ENCODE measurements at places on chromosomes 6 and 20. TPM values are rescaled to one million over a fixed set of nuclear protein-coding genes. Genes with fewer than 3 reads are reported as not detected.
A peak's percentile ranks its signal among the peaks of the same experiment; 100 is the strongest.

DNA sequence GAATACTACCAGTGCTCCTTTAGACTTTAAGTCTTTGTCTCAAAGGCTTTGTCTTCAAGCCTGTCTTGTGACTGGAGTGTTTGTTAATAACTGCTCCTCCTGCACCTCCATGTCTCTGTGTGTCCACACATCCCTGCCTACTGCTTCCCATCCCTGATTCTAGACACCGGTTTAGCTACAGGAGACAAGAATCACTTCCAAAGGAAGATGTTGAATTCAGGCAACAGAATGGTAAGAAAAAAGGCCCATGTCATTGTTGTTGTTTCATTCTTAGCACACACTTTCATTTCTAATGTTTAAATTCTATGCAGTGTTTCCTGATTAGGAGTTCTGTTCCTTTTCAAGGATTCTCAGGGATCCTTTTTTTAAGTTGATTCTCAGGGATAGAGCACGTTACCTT is 293.6 kb upstream of the STXBP5 start:
- H3K4me3 ChIP-seq = no peak overlapping the region
- H3K27me3 ChIP-seq = no peaks in the 10 kb centered on the region
- no peaks in the 10 kb centered on the region for H3K36me3 ChIP-seq
- peaks cover 8% of the 10 kb centered on the region for H3K4me1 ChIP-seq
- DNase-seq = no peak

GRCh38 chr6:80543598-80544222 is 437.2 kb downstream of the BCKDHB start:
- H3K27me3 ChIP-seq = no peaks in the 10 kb centered on the region
- no peaks in the 10 kb centered on the region for H3K4me1 ChIP-seq

Gene SEL1L2
- polyA plus RNA-seq = not detected

DNA sequence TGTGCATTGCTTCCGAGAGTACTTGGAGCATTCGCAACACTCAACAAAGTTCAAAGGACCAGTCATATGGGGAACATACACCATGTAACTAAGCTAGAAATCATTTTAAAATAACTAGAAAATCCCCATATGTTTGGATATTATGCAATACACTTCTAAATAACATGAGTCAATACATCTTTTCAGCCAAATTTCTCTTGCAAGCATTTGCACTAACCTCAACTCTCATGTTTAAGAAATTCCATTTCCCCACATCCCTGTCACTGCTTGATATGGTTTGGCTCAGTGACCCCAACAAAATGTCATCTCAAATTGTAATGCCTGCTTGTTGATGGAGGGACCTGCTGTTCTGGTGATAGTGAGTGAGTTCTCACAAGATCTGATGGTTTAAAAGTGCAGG is 85.7 kb upstream of the CST7 start:
- DNase-seq = no peak
- H3K27ac ChIP-seq = no peak overlapping the region
- H3K36me3 ChIP-seq = no peaks in the 10 kb centered on the region
- no peaks in the 10 kb centered on the region for H3K4me1 ChIP-seq
- H3K4me3 ChIP-seq = no peak overlapping the region

DNA sequence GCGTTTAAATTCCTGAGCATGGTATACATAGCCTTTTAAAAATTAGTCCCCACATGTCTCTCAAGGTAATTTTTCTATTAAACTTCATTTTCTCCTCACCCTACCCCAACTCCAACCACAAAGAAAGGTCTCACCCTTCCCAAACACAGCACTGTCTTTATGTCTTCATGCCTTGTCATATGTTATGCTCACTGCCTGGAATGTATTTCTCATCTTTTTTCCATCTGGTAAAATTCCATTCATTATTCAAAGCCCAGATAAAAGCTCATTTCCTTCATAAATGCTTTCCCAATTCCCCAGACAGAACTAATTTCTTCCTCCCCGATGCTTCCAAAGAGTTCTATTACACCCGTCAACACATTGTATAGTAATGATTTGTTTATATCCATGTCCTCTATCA is 302.0 kb downstream of the ALDH8A1 start:
- no peak overlapping the region for H3K27ac ChIP-seq
- H3K4me1 ChIP-seq = peaks cover 2% of the 10 kb centered on the region
- H3K36me3 ChIP-seq = no peaks in the 10 kb centered on the region
- no peak for DNase-seq

Gene SLC17A9
- polyA plus RNA-seq = 2.0 TPM

DNA sequence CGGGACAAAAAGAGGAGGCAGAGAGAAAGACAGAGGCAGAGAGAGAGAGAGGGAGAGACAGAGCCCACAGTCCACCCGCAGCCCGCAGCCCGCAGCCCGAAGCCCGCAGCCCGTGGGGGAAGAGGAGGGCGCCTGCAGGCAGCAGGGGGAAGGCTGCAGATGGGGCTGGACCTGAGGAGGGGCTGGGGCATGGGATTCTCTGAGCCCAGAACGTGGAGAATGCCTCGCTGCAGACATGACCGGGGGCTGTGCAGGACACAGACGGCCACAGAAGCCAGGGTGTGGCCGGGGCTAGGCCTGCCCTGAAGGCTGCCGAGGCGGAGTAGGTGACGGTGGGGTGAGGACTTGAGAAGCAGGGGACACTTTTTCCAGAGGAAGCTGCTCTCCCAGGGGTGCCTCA is 6.5 kb upstream of the SLCO4A1 start:
- no peaks in the 10 kb centered on the region for H3K36me3 ChIP-seq
- no peak overlapping the region for H3K27ac ChIP-seq
- no peak overlapping the region for H3K4me3 ChIP-seq
- H3K27me3 ChIP-seq = no peaks in the 10 kb centered on the region
- DNase-seq = no peak

Gene LRRC73
- 4.6 TPM for polyA plus RNA-seq

- H3K27ac ChIP-seq = no peak overlapping the region
- DNase-seq = no peak
- H3K36me3 ChIP-seq = no peaks in the 10 kb centered on the region
- H3K27me3 ChIP-seq = no peaks in the 10 kb centered on the region
- H3K4me3 ChIP-seq = no peak overlapping the region
Observed at GRCh38 chr20:17295991-17296390, 69.2 kb downstream of the PCSK2 start.

DNA sequence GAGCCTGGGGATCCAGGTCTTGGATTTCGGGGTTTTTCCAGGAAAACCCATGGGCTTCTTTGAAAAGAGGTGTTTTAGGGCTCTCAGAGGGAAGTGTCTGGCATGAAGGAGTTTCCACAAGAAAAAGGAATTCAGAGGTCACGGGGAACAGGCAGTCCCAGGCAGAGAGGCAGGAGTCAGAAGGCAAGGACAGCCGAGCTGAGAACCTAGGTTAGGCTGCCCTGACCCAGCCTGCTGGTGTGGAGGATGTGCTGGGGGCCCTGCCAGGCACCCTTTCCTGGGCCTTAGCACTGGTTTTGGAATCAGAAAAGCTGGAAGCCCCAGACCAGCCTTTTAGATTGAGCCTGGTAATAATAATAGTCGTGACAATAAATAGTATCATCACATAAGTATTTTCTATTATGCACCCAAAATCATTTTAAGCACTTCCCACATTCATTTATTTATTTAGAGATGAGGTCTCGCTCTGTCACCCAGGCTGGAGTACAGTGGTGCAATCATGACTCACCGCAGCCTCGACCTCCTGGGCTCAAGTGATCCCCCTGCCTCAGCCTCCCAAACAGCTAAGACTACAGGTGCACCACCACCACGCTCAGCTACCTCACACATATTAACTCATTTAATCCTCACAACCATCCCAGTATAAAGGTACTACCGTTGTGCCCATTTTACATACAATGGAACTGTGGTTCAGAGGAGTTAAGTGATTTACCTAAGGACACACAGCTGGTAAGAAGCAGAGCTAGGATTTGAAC is 19.9 kb downstream of the TGM2 start:
- H3K4me3 ChIP-seq = no peak overlapping the region
- no peaks in the 10 kb centered on the region for H3K36me3 ChIP-seq
- H3K27me3 ChIP-seq = no peaks in the 10 kb centered on the region
- no peaks in the 10 kb centered on the region for H3K4me1 ChIP-seq
- H3K27ac ChIP-seq = peak overlapping the region; percentile 79

DNA sequence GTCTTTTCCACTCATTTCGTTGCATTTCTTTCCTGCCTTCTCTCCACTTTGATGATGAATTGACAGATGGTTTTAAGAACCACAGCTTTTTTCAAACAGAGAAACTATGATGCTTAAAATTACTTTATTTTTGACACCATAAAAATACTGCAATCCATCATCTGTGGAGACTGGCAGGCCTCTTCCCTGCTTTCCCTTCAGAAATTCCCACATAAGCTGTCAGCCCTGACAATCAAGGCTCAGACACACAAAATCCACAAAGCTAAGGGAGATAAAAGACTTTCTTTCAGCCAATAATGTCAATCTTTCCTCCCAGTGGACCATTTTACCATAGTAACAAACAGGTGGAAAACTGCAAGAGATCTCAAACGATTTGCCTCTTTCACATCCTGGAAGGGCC is 82.4 kb downstream of the IPCEF1 start:
- H3K4me3 ChIP-seq = no peak overlapping the region
- H3K27me3 ChIP-seq = no peaks in the 10 kb centered on the region
- no peaks in the 10 kb centered on the region for H3K4me1 ChIP-seq
- H3K36me3 ChIP-seq = no peaks in the 10 kb centered on the region

GRCh38 chr20:37231947-37232630 is 29.5 kb downstream of the GHRH start:
- no peaks in the 10 kb centered on the region for H3K27me3 ChIP-seq
- H3K27ac ChIP-seq = no peak overlapping the region
- peaks cover 5% of the 10 kb centered on the region for H3K4me1 ChIP-seq
- no peak overlapping the region for H3K4me3 ChIP-seq

- H3K4me3 ChIP-seq = no peak overlapping the region
- H3K4me1 ChIP-seq = no peaks in the 10 kb centered on the region
- H3K27ac ChIP-seq = no peak overlapping the region
- no peak for DNase-seq
- H3K27me3 ChIP-seq = no peaks in the 10 kb centered on the region
Observed at GRCh38 chr6:133359256-133359655, 118.1 kb downstream of the EYA4 start.

GRCh38 chr6:37033819-37034795 is 28.7 kb downstream of the FGD2 start:
- no peak overlapping the region for H3K27ac ChIP-seq
- H3K4me3 ChIP-seq = no peak overlapping the region
- no peaks in the 10 kb centered on the region for H3K4me1 ChIP-seq
- no peaks in the 10 kb centered on the region for H3K36me3 ChIP-seq
